ENCODE measurements at places on chromosomes 4 and X.

DNA sequence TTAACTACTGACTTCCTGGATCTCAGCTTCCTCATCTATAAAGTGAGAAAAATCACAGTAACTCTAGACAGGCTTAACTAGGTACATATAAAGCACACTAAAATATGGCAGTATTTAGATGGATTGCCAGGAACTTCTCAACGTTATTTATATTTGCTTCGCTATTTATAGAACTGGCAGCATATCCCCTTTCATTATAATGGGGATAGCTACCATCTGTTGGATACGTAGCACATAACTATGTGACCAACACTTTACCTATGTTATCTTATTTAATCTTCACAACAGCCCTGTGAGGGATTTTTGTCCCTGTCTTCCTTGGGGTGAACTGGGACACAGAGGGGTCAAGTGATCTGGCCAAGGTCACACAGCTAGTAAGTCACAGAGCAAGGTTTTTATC lies 64.6 kb downstream of the ENPEP start:
- no peak for DNase-seq

- no peak for DNase-seq
These were observed 707.9 kb downstream of the CENPC start for GRCh38 chr4:66837279-66837922.

DNA sequence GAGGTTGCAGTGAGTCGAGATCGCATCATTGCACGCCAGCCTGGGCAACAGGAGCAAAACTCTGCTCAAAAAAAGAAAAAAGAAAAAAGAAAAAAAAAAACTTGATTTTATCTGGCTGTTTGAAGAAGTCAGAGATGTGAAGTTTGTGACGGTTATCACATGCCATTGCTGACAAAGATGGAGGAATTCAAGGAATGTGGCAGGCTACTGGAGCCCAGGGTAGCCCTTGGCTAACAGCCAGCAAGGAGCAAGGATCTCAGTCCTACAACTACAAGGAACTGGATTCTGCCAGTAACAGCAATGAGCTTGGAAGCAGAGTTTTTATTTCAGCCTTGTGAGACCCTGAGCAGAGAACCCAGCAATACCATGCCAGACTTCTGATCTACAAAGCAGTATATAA lies 24.3 kb upstream of the TET2 start:
- DNase-seq, result no peak

DNA sequence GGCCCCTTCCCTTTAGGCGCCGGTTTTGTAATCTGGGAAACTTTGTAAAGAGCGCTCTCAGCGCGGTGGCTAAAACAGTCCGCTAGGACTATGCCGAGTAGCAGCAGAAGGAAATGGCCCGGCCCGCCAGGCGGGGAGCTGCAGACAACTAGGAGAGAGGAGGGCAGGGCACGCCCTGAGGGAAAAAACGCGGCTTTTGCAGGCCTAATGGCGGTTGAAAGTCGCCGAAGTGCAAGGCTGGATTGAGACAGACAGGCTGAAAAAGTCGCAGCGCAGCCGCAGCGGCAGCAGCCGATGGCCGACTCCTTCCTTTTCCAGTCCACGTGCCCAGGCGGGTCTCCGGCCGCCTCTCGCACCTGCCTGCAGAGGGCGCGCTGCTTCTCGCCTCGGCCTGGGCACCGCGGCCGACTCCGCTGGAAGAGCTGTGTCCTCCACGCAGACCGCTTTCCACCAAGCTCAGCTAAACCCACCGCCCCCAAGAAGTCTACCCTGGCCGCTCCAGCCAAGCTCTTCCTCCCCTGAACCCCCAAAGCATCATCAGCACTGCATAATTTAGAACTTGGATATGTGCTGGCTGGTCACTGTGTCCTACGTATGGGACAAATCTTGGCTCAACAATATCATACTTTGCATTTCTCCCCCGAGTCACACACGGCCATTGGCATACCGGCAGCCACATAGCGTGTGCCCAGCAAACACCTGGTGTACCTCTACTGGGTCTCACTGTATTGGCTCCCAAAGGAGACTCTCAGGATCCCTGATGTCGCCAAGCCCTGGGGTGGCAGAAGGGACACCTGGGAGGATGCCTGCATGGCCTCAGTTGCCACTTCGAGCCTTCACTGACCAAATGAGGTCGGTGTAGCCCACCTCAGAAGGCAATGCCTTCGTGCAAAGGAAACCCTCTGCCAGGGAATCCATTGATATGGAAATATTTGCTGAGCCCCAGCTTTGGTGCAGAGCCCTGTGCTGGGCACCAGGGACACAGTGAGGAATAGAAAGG lies 14.5 kb downstream of the SLC25A5 start:
- DNase-seq, result no peak

DNA sequence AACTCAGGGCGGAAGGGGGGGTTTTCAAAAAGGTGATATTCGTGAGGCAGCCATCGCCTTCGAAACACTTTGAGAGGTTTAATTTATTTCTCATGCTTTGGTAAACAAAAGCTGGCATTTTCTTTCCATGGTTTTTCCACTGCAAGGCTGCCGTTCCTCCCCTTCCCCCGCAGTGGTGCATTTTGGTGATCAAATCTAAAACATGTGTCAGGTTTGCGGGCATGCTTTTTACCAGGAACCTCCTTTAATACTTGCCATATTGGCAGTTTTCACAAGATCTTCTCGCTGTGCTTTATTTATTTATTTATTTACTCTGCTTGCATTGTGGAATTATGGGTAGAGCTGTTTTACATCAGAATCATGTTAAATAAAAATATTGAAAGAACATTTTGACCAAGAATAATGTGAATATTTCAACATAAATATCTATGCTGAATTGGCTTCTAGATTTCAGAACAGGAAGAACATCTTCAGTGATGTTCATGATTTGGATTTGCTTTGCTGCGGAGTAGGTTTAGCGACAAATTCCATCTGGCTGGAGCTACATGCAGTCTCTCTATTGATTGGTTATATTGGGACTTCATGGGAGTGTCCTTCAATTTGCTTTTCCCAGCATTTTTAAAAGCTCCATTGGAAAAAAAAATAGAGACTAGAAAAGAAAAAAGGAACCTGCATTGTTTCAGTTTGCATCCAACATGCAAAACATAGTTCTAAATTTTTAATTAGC lies 54.4 kb downstream of the STOX2 start:
- DNase-seq, result no peak

DNA sequence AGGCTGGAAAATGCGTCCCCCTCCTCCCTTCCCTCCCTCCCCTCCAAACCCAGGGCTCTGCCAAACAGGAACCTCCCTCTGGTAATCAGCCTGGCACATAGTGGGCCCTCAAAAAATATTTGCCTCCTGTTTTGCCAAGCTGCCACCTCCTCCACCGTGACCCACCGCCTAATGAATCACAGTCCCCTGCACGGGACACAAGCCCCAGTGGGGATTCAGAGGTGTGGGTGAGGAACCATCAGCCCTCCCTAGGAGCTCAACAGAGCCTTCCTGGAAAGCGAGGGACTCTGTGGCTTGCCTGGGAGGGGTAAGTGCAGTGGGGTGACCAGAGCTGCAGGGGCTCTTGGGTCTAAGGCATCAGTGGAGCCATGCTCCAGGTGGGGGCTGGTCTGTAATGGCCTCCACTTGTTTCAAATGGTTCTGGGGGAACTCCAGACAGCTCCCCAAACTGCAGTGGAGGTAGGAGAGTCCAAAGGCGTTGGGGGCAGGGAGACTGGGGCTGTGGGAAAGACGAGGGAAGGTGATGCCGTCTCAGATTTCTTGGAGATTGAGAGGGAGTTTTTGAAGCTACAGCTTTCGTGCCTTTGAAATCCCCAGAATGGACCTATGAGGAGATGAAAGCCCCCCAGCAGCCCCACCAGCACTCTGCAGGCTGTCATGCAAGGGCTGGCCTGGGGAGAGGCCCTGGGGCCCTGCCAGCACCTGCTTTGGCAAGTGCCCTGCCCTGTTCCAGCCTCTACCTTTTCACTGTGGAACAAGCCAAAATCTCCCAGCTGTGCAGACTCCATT lies 1.0 kb upstream of the PPP2R2C start:
- no peak for DNase-seq

- DNase-seq, result no peak
These were observed 98.8 kb upstream of the SPRY1 start for GRCh38 chr4:123297836-123298235.

DNA sequence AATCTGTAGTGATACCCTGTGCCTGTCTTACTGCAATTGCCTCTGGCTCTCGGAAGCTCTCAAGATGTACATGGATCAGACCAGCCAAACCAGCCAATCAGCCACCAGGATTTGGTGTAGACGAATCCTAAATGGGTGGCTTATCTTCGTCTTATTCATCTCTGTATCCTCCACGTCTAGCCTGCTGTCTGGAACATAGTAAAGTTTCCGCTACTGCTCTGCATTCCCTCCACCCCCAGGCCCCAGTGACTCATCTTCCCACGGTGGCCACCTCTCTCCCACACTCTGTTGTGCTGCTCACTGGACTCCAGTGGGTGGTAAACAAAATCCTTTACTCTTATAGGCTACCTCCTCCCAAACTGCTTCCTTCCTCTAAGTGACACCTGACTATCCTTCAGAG lies 37.8 kb downstream of the SEPTIN6 start:
- peak; percentile 44 for DNase-seq

DNA sequence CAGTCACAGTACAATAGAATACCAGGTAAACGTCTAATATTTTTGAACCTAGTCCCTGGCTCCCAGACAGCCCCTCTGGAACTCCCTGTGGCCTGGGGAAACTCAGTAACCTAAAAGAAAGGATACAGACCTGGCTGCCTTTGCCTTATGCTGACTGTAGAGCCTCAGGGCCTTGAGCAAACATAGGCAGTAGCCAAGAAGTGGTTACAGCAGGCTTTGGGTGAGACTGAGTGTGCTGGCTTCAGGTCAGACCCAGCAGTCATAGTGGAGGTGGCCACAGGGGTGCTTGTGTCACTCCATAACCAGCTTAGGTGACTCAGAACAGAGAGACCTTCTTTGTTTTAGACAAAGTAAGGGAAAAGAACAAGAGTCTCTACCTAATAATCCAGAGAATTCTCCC lies 141.8 kb upstream of the PRDX4 start:
- DNase-seq, result no peak

DNA sequence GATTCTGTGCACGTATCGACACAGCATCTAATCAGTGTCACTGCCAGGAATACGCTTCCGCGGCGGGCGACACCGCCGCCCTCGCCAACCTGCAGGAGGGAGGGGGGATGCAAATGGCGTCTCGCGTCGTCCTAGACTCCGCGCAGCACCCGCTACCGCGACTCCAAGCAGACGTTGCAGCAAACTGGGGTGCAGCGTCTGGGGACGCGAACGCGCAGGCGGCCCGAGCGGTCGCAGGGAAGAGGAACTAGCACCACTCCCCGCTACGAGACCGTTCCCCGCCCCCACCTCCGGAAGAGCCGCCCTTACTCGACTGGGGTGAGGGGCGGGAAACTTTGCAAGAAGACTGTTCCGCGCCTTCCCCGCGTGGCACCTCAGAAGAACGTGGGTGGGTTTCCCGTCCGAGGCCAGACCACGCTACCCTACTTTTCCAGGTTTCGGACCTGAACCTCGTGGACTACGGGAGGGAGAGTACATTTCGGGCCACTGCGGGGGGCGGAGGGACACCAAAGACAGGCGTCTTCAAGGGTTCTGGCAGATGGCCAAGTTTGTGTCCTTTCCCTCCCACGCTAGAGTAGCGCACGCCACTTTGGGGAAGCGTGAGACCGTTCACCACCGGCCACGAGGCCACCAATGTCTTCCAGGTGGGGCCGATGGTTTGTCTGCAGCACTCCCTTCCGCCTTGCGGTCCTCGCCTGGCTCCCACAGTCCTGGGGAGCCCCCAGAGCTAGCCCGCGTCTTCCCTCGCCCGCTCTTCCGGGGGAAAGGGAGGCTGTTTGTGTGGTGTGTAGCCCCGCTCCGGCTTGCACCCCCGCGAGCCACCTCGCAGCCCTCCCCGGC lies 78.0 kb upstream of the BCOR start:
- no peak for DNase-seq

DNA sequence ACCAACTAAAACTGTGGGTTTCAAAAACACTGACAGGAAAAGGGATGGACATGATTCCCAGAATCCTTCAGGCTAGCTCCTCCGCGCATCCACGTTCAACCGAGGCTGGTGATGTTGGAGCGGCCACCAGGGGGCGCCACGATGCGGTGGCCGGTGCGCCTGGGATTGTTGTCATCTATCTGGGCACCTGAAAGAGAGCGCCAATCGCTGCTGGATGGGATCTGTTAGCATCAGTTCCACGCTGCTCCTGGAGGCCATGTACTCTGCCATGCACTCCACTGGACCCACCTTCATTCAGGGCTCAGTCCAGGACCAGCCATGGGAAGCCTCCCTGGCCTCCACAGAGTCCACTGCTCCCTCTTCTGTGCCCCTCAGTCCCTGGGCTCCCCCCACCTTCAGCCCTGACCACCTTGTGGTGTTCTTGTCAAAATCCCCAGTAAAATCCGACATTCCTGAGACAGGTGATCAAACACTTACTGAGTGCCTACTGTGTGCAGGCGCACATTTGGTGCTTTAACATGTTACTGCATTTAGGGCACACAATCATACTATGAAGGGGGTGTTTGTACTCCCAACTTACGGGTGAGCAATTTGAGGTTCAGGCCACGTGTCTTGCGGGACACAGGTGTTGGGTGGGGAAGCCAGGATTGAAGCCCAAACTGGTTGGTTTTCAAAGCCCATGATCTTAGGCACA lies 71.1 kb downstream of the CRMP1 start:
- DNase-seq, result no peak

- DNase-seq, result no peak
These were observed 43.9 kb downstream of the SEL1L3 start for GRCh38 chr4:25818876-25819275.

DNA sequence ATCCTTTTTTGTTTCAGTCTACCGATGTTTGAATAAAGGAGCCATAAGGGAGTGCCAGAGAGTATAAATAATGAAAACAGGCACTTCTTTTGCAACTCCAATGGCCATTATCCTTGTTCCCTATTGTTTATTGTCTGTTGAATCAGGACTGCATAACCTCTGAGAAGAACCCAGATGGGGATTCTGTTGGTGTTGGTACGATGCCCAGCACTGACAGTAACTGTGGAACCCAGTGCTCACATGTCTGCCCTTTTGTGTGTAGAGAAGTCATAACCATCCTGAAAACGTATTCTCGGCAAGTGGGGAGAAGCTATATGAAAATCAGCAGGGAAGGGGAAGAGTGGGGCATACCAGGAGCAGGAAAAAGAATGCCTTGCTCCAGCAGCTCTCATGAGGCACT lies 195.1 kb upstream of the EDNRA start:
- no peak for DNase-seq

DNA sequence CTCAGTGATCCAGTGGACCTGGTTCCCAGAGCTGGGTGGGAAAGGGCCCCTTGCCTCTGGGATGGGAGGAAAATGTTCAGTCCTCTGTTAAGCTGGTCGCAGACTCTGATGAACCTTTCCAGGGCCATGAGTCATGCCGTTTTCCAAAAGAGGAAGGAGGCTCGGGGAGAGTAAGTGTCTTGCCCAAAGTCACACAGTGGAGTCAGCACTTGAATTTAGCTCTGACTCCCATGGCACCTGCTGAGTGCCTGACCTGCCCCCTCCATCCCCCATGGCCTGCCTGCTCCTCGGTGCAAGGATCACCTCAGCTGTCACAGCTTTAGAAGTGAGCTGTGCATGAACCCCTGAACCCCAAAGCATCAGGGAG lies 14.0 kb upstream of the KIAA0232 start:
- no peak for DNase-seq

DNA sequence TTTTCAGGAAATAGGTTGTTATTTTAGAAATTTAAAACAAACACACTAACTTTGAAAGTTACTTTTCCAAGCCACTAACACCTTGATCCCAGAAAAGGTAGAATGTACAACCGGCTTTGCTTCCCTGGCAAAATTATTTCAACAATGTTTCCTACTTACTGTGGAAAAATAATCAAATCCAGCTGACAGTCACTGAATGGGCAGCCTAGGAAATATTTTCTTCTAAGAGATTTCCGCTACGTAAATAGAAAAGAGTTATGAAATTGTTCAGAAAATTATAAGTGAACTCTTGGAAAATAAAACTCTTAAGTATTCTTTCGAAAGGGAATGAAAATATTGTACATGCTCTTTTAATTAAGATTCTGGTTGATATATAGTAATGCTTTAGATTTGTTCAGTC lies 195.7 kb downstream of the GASK1B start:
- no peak for DNase-seq
